ENCODE measurements at places on chromosomes 6 and 20. TPM values are rescaled to one million over a fixed set of nuclear protein-coding genes. Genes with fewer than 3 reads are reported as not detected.

The VARS2 gene
- 28.2 TPM for total RNA-seq

The KIAA1755 gene
- 0.57 TPM for total RNA-seq

The TUBB1 gene
- total RNA-seq = 0.36 TPM

- DNase-seq = peak; percentile 64
Measured at GRCh38 chr6:33314515-33314942, 651 bp upstream of the TAPBP start.

DNA sequence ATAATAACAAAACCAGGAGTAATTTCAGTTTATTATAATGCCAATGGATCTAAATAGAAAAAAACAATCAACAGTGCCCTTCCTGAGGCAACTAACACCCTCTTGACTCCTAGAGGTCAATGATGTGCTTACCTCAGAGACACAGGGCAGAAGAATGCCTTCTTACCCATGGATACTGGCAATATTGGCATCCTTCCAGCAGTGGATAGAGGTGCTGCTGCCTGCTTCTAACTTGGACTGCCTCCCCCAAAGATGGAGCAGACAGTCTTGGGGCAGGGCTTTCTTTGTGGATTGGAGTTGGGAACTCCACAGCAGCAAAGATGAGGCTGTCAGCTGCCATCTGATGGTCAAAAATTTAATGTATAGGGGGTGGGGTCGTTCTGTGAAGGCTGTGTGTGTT lies 78.7 kb downstream of the AK9 start:
- no peak for DNase-seq

The EDN1 gene
- total RNA-seq = 24.0 TPM

The RSPO3 gene
- total RNA-seq = not detected

The CCM2L gene
- total RNA-seq = not detected

GRCh38 chr6:29764422-29765196 lies 41.4 kb downstream of the HLA-F start:
- DNase-seq = no peak

The ARFGEF2 gene
- 25.2 TPM for total RNA-seq

The FAM83C gene
- 0.24 TPM for total RNA-seq

DNA sequence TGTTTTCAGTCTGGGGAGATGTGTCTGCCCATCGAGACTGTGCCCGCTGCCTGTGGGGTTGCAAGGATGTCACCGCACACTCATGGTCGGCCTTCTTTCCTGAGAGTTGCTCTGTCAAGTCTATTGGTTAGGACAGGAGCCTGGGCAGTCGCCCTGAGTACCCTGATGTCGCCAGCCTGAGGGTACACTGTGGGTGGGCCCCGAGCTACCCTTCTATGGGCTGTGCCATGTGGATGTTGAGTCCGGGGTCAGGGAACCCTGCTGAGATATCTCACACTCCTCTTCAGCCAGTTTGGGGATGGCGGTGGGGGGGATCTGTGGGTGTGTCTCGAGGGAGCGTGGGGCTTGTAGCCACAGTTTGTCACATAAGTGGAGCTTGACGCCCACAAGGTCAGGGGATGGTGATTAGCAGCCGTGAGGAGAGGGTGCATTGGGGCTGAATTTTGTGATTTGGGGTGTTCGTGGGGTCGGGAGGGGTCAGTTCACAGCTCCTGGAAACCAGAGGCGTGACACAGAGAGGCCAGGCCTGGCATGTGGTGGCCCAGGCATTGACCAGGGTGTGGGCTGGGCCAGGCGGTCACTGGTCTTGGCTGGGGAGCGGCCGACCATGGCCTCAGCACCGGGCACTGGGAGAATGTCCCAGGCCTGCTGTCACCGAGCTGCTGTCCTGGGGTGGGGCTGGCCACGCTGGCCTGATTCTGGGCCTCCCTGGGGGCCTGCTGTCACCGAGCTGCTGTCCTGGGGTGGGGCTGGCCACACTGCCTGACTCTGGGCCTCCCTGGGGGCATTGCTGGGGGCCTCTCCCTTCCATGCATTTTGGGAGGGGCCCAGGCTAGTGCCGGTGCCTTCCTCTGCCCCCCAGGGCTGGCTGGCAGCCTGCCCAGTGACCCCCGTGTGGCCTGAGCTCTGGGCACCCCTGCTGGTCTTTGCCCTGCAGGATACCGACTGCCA lies 1.6 kb upstream of the NPBWR2 start:
- DNase-seq = no peak

The JPH2 gene
- total RNA-seq = 3.1 TPM

DNA sequence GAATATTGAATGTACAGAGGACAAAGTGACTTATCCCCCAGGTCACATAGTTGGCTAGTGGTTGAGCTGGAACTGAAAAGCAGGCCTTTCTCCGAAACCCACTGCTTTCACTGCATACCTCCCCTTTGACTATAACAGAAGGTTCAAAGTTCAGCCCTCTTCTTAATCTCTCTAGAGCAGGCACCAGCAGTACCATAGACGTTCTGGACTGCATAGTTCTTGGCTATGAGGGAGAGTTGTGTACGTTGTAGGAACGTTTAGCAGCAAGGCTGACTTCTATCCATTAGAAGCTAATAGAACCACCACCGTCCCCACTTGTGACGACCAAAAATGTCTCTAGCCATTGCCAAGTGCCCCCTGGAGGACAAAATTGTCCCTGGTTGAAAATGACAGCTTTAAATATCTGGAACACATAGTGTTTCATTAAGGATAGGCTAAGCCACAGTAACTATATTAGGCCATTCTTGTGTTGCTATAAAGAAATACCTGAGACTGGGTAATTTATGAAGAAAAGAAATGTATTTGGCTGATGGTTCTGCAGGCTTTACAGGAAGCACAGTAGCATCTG lies 123.8 kb upstream of the MTHFD1L start:
- DNase-seq = peak; percentile 3

The ADGB gene
- not detected for total RNA-seq

DNA sequence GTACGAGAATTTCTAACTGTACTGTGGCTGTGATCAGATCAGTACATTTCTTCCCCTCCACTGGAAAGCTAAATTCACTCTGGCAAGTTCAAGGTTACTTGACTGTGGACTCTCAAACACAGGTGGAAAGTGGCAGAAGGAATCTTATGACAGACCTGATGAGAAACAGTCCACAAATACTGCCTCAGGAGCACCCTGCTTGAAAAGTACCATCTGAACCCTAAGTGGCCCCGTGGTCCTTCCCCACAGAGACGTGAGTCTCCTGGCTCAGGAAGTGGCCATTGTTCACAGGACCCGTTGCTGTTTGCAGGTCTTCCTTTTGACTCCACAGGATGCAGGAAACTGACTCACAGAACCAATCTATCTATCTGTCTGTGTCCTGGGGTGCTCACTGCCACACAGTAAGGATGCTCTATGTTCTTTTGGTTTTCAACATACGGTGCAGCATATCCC lies 47.5 kb upstream of the NHSL1 start:
- DNase-seq = peak; percentile 83

The TNNC2 gene
- not detected for total RNA-seq

- no peak for DNase-seq
Measured at GRCh38 chr20:33621717-33622400, 40.3 kb upstream of the C20orf144 start.

- DNase-seq = no peak
Measured at GRCh38 chr6:41411961-41412360, 76.6 kb downstream of the NCR2 start.

The SDC4 gene
- total RNA-seq = 42.4 TPM

The RREB1 gene
- 5.1 TPM for total RNA-seq

GRCh38 chr6:41470331-41471063 lies 75.7 kb upstream of the FOXP4 start:
- DNase-seq = no peak

DNA sequence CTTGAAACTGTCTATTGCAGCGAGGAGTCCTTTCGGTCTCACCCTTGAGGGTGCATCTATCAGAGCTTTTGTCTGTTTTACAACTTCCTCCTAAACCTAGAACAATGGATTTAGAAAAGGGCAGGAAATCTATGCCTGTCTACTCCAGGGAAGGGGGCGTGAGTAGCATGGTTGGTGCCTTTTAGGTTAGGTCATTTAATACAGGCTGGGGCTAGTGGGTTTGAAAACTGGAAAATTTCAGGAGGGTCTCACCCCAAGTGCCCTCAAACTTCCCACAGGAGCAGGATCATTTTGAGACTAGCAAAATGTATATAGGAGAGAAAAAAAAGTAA lies 33.5 kb upstream of the BMP6 start:
- no peak for DNase-seq

DNA sequence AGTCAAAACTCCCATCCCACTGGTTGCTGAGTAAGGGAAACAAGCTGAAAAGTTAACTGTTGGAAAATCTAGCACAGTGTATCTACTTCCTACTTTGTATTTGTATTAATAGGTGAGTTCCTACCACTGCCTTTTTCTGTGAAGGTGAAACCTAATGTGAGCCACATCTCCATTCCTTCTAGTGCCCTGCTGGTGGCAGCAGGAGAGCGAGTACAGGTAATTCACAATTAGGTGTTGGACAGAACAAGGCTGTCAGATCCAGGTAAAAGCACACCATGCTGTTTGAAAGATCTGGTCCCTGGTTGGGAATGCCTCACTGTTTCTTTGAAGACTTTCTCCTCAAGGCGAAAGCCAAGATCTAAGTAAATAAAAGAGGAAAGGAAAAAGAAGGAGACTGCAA lies 528.4 kb downstream of the PKHD1 start:
- DNase-seq = no peak

The EDN3 gene
- not detected for total RNA-seq

- DNase-seq = no peak
Measured at GRCh38 chr6:32151863-32152768, at the start of gene PRRT1. Gene PRRT1 (minus strand): TSS chr6:32151939. CDS start chr6:32151827, 112 bp downstream.

GRCh38 chr6:137277971-137278637 lies 58.9 kb upstream of the IFNGR1 start:
- DNase-seq = peak; percentile 73

The PBOV1 gene
- total RNA-seq = not detected

DNA sequence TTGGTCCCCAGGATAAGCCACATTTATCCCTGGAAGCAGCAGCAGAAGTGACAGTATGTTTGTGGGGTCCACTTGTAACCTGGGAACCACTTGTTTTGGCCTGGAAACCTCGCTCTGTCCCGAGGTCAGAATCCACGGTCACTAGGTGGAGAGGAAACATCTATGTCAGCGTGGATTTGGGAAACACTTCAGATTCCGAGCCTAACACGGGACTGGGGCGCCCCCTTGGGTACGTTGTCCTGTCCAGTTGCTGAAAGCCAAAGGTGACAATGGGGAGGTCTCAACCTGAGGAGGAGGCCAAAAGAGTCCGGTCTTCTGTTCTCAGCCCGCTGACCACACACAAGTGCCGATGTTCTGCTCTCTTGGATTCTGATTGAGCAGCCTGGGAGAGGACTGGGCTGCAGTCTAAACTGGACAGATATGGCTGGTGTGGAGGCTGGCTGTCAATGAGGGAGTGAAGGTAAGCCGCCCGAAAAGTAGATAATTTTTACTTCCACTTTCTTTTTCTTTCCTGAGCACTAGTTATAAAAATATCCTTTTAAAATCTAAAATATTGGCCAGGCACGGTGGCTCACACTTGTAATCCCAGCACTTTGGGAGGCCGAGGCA lies 4.9 kb upstream of the ZFP57 start:
- DNase-seq = no peak

DNA sequence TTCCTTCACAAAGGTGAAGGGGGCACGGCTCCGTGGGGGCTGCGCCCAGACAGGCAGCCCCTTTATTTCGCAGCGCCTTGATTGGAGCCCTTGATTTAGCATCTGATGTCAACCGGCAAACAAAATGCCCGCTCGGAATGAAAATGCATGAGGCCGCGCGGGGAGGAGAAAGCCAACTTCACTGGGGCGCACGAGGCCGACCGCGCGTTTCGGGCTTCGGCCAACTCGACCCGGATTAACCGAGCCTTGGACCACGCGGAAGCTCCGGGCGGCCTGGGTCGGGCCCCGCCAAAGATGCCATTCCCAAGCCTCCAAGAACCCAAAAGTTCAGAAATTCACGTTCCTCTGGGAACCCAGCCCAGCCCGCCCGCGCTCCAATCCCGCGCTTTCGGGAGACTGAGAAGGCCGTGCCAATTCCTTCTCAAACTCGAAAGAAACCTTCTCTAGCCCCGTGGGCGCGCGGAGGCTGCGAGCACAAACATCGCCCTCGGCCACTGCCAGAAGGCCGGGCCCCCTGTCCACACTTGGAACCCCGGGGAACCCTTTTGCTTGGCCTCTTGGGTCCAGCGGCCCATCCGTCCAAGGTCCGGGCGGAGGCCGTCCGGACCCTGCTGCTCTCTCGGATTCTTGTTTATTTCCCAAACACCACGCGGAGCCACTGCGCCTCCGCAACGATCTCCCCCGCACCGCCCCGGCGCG lies 879 bp upstream of the INSM1 start:
- DNase-seq = no peak

- DNase-seq = peak; percentile 5
Measured at GRCh38 chr6:80976336-80976735, 776.1 kb downstream of the TENT5A start.

The IP6K3 gene
- 6.8 TPM for total RNA-seq

The COL9A3 gene
- total RNA-seq = 1.9 TPM

DNA sequence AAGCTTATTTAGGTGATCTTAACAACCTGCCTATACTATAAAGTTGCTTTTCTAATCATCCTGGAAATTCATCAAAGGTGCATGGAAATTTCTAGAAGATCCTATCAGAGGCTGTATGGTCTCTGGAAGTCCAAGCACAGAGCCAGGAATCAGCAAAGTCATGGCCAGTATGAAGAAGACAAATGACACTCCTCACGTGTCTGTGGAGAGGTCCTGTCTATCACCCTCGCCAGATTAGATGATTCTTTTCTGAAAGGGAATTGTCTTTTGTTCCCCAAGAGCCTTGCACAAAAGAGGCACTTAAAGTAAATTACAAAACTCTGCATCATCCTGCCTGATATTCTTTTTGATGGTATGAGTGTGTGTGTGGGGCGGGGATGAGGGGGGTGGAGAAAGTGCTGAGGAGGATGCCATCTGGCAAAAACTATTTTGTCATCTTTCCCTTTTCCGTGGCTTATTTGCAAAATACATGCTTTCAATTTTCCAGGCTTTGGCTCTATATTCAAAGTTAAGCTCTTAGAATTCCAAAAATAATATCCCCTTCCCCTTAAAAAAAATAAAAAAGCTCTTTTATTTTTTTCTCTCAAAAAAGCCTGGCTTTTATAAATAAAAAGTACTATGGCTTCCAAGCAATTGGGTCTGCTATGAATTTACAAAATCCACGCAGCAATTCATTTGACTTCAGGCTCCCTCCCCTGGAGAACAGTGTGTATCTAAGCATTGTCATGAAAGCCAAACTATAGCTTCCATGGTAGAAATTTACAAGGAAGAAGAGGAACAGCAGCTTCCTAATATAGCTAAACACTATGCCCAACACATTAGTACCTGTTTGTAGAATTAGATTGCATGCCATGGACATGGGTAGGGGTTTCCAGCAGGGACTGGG lies 185.2 kb upstream of the ARG1 start:
- DNase-seq = no peak

- no peak for DNase-seq
Measured at GRCh38 chr20:18165553-18165952, 27.9 kb downstream of the KAT14 start.
